K562 (cell line): ENCODE measurements at places on chromosomes 5 and 9. TPM values are rescaled to one million over a fixed set of nuclear protein-coding genes. Genes with fewer than 3 reads are reported as not detected.

- no peak for DNase-seq
Measured at GRCh38 chr9:119689879-119690278, 320.6 kb upstream of the BRINP1 start.

Gene GLRA1
- not detected in 2 replicates for total RNA-seq

DNA sequence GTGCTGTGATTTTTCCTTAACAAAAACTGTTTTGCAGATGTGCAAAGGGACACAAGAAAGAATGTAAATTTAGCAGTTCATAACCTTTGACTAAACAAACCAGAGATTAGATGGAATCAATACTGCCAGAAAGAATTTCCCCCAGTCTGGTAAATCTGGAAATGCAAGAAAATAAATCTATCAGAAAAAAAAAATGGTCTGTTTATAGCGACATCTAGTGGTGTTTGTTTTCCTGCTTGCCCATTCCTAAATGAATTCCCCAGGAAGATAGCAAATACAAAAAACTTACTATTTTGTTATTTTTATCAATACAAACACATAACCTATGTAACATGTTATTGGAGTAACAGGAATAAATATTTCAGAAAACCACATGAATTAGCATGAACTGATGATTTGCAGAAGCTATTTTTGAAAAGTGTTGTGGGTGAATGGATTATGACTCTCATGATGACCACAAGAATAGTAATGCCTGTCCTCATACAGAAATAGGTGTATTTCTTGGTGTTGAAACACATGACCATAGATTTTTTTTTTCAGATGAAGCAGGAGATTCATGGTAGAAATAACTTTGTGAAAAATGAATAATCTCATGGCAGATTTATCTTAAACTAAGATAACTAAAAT, 1703.8 kb downstream of the MAT2B start:
- DNase-seq: no peak

DNA sequence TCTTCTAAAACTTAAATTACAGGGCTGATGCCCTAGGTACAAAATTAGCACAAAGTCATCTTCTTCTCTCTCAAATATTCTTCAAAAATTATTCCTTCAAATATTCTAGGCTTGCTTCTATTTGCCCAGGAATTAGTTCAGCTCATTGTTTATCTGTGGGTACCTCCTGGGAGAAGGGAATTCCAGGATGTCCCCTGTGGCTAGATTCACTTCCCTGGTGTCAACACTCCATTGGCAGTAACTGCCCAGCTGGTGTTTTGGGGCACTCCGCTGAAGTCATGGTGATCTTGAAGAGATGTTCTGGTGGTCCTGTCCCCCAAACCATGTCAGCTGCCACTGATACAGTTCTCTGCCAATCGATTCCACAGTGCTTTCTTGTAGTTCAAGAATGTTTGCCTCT, 26.2 kb upstream of the TGFBR1 start:
- no peak for DNase-seq

Gene GTF3C5
- total RNA-seq: 106 and 110 TPM in 2 replicates

Gene ZNF300
- 7.6 and 8.1 TPM in 2 replicates for total RNA-seq

DNA sequence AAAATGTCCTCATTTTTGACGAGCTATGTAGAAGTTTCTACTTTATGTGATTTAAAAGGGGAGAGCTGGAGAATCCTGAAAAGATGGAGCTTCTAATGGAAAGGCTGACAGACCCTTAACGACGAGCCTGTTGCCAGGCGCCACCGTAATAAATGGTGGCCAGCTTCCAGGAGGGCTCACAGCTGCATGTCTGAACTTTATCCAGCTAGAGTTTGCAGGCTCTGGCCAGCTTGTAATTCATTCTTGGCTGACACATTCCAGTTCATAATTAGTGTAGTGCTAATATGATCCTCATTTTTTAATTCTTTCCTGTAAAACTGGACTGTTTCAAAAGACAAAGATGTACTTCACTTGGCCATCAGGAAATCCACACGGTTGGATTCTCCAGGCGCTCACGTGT, 246.7 kb downstream of the GAS1 start:
- DNase-seq: no peak

Gene ADCY2
- 0.02 and 0.18 TPM in 2 replicates for total RNA-seq

Gene SUSD3
- total RNA-seq: 16.9 and 18.7 TPM in 2 replicates

GRCh38 chr5:170114271-170114670, 8.6 kb downstream of the FOXI1 start:
- no peak for DNase-seq

GRCh38 chr9:89779405-89780203, 174.8 kb downstream of the GADD45G start:
- no peak for DNase-seq

Gene QSOX2
- total RNA-seq: 22.3 and 23.7 TPM in 2 replicates

Gene TDRD7
- total RNA-seq: 6.0 and 6.1 TPM in 2 replicates

DNA sequence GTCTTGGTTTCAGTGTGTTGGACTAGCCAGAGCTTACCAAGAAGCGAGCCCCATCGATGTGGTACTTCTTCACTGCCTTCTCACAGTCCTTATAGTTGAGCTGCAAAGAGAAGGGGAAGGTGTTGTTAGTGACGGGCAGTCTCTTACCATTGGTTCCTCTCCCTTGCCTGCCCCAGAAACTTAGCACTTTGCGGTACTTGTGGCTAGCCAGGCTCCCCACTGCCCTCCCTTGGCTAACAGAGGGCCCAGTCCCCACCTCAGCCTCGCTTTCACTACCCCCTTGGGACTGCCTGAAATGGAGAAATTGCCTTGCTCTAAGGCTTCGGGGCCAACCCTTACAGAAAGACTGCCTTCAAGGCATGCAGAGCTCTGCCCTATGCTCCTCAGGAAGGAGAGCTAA, 4.3 kb downstream of the LCP2 start:
- DNase-seq: no peak

Gene CD274
- total RNA-seq: 0.18 and 0.24 TPM in 2 replicates

DNA sequence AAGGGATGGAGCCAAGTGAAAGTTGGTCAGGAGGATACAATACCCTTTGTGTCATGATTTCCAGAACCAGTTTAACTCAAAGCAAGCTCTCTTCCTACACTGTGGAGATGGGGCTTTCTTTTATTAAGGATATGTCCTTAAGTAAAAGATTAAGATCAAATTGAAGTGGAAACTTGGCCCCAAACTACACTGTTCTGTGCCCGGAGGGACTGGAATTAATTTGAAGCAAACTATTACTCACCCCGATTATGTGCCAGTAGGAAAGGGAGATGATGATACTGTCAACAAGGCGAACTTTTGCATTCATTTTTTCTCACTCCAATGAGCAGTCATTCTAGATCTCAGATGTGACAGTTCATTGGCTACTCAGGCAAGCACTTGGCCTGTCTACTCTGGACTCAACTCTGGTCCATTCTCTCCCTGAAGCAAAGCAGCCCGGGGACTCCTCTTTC, 186.7 kb downstream of the NTRK2 start:
- no peak for DNase-seq

Gene TMEM232
- 0.40 and 0.54 TPM in 2 replicates for total RNA-seq

DNA sequence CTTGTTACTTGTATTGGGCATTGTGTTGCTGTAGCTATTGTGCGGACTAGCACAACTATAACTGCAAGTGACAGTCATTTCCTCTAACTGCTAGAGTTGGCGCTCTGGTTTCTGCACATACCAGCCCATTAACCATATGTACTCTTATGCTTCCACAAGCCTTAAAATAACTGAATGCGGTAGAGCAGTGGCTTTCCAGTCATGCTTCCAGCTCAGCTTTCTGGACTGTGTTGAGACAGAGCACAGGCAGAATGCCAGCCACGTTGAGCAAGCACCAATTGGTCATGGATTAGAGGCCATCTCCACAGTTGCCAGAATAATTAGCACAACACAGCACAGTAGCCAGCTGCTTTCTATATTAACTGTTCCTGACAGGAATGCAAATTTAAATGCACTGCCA, 12.2 kb downstream of the INVS start:
- DNase-seq: no peak

Gene EQTN
- not detected in 2 replicates for total RNA-seq

Gene CFAP157
- not detected in 2 replicates for total RNA-seq

DNA sequence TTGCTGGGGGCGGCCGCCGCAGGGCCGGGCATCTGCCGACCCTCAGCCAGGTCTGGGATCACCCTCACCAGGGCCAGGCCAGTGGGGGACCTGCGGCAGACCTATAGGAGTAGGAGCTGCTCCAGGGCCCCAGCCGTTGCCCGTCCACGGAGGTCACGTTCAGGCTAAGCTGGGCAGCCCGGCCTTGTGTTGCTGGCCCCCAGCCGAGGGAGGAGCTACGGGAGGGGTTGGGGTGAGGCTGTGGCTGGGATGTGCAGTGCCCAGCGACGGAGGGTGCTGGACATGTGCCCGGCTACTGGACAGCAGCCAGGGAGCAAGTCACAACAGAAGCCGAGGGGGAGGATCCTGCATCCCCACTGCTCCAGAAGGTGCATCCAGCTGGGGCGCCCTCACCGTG, 39.6 kb upstream of the SLC6A19 start:
- no peak for DNase-seq

Gene TSLP
- total RNA-seq: 1.3 and 1.7 TPM in 2 replicates

DNA sequence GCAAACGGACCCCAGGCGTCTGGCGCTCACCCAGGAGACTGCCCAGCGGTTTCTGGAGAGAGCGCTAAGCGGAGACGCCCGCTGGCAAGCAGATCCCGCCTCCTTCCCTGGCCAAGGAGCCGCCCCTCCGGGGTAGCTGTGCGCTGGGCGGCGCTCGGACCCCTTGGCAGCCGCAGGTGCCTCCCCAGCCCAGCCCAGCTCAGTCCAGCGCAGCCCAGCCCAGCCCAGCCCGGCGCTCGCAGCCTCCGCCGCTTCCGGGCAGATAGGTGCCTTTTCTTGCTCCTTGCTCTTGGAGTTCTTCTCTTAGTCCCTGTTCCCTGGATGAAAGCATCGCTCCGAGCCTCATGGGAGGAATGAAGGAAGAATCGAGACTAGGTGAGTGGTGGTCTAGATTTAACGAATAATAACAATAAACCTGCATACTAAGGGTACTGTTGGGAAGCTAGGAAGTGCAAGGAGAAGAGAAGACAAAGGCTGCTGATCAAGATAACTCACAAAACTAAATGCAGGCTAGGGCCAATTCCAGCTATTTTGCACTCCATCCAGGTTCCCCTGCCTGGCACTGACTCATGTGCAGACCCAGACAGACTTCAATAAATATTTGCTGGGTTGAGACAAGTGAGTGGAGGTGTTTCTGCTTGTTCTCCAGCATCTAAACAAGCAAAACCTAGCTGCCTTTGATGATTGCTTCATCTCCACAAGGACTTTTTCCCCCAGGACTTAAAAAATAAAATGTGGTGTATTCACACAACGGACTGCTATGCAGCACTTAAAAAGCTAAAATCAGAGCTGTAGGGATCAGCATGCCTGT, at the start of gene STK32A:
STK32A (plus strand) TSS at position 202 of the 811 bp plus-strand sequence. CDS start 4,609 bp downstream, outside the sequence.
- DNase-seq: no peak

- DNase-seq: no peak
Measured at GRCh38 chr9:133354766-133355165, 1.5 kb downstream of the SURF1 start.

- DNase-seq: no peak
Measured at GRCh38 chr5:50874306-50875001, 208.0 kb downstream of the PARP8 start.

- no peak for DNase-seq
Measured at GRCh38 chr9:127444283-127444920, 6.8 kb downstream of the RPL12 start.
